ENCODE measurements at places on chromosomes 12 and 14. TPM values are rescaled to one million over a fixed set of nuclear protein-coding genes. Genes with fewer than 3 reads are reported as not detected.

GRCh38 chr12:12379831-12380730 lies 23.2 kb downstream of the BORCS5 start:
- DNase-seq = no peak

GRCh38 chr14:31400031-31400638 lies 20.2 kb downstream of the HEATR5A start:
- no peak for DNase-seq

DNA sequence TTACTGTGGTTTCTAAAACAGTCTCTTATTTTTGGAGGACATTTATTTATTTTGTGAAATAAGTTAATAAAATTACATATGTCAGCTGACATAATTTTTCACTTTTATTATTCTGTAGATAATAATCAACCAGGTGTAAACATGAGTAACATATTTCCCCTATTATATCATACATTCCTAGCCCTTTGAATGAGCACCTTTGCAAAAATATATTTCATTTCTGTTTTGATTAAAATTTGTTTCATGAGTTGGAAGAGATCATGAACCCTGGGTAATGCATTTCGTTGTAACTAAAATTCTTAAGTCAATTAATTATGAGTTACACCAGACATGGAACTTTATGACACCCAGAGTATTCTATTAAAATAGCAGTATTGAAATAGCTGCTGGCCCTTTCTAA lies 56.3 kb downstream of the SLC16A7 start:
- peak; percentile 9 for DNase-seq

DNA sequence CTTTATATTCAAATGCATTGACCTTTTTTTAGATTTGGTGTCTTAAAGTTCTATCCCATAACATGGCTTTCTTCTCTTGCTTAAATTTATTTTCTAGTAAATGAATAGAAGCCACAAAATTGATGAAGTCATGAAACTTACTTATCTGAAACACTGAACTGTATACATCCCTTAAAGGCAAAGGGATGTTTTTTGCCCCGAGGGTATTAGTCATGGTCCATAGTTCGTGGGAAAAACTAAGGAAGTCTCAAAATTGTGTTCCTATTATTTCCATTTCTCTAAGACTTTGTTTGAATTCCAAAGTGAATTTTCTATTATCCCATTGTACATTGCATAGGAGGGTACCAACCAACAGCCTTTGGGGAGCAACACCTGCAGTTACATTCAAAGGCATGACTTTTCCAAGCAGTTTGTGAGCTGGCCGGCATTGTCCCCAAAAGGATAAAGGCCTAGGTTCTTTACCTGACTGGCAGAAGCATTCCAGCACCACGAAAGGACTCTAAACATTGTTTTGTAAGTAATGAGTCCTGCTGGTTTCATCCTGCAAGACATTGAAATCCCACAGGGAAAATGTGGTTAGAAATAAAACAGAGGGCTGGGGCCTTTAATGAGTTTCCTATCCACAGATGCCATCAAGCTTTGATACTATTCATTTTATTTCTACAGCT lies 473.5 kb downstream of the PRKD1 start:
- no peak for DNase-seq

GRCh38 chr14:99266181-99267178 lies 5.5 kb downstream of the BCL11B start:
- peak; percentile 71 for DNase-seq

GRCh38 chr12:123444092-123445026 lies 7.9 kb upstream of the RILPL2 start:
- DNase-seq = no peak

DNA sequence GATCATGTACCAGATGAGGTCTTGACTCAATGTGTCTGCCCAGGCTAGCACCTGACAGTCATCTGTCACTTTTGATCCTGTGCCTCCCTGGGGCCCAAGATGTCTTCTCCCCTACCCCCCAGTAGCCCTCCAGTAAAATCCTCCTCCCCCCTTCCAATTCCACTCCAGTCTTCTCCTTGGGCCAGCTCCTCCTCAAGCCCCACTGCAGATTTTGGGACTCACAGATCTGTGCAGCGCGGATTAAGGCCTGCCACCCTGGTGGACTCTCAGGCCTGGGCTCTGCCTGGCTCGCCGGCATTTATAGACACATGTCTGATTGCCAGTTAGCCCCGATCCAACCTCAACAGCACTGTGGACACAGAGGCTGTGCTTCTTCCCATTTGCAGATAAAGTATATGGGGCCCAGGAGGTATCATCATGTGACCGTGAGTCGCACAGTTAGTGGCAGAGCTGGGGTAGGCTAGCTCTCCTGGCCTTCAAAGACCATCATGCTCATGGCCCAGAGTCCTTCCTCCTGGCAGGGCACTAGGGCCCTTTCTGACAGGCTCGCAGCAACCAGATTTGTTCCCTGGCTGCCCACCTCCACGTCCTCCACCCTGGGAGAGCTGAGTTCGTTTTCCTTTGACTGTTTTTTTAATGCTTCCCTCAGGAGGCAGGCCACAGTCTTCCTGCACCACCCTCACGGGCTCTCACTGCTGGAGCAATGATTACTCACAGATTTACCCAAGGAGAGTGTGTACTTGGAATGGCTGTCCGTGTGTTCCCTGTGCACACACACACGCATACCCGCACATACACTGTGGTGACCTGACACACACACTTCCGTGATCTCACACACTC lies 98.3 kb upstream of the DIO3 start:
- DNase-seq = peak; percentile 16

CIDEB gene
- 0.31 TPM for total RNA-seq

TAS2R31 gene
- total RNA-seq = 2.3 TPM

ETFBKMT gene
- total RNA-seq = 0.08 TPM

FAIM2 gene
- 0.58 TPM for total RNA-seq

PRICKLE1 gene
- total RNA-seq = 1.6 TPM

STYK1 gene
- total RNA-seq = 7.4 TPM
